Caudate nucleus (tissue), 63 donors: ENCODE measurements at places on chromosomes 3 and 15.

DNA sequence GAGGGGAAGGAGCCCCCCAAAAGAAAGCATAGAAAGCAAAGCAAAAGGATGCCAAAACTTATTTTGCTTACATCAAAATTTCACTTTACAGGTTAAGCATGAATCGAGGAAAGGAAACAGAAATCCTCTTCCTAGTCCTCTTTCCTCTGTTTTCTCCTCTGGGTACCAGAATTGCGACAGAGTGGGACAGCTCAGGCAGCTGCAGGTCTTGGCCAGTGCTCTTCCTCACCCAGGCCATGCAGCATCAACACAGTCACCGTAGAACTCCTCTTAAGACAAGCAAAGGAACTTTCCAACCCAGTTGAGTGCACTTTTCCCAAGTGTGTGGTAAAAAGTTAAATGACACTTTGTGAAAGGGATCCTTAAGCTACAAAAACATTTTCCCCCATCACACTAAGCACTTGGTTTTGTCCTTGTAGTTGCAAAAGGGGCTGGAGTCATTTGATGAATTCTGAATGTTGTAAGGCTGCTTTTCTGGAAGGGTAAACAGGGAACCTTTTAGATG is 45.9 kb upstream of the MEX3B start:
- DNase-seq: no peak

- no peak for DNase-seq
Measured at GRCh38 chr3:56366641-56367162, 101.6 kb downstream of the ERC2 start.

GRCh38 chr15:67907184-67907723 is 67.4 kb upstream of the RNU6-1 start:
- no peak for DNase-seq

DNA sequence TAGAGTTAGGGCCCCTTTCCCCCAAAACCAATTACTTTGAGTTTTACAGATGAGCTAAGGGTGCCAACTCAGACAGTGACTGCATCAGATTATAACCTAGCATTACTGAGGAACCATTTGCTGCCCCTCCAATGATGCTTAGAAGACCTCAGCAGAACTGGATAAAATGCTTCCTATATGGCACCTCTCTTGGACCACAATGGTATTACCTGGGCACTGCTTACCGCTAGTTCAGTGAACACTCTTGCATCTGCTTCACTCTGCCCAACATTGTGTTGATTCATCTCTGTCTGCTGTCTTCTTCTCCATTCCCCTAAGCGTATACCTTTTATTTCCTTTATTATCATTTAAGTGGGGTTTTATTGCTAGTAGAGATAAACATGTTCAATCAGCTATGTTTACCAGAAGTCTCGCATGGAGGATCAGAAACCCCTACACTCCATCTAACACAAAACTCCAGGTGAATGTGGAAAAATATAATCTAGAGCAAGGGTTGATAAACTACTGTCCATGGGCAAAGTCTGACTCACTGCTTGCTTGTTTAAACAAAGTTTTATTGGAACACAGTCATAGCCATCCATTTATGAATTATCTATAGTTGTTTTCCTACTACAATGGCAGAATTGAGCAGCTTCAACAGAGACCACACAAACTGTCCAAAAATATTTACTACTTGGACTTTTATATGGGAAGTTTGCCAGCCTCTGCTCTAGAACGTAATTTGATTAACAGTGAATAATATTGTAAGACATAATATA is 100.2 kb upstream of the PTX3 start:
- no peak for DNase-seq

- DNase-seq: no peak
Measured at GRCh38 chr3:195129644-195130492, 141.1 kb downstream of the XXYLT1 start.

DNA sequence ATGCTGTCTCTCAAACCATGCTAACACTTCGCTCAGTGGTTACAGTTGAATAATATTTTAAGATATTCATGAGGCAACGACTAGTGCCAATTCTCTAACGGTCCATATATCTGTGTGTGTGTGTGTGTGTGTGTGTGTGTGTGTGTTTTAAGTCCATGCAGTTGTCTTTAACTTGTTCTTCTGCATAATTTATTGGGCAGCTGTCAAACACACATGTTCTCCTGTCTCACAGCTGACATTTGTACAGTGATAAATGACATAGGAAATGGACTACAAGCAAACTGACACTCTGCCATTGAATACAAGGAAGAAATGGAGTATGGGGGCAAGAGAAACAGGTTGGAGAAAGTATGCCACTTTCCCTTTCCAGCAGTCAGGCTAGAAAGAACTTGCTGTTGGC is 172.0 kb downstream of the PDZRN3 start:
- DNase-seq: no peak

DNA sequence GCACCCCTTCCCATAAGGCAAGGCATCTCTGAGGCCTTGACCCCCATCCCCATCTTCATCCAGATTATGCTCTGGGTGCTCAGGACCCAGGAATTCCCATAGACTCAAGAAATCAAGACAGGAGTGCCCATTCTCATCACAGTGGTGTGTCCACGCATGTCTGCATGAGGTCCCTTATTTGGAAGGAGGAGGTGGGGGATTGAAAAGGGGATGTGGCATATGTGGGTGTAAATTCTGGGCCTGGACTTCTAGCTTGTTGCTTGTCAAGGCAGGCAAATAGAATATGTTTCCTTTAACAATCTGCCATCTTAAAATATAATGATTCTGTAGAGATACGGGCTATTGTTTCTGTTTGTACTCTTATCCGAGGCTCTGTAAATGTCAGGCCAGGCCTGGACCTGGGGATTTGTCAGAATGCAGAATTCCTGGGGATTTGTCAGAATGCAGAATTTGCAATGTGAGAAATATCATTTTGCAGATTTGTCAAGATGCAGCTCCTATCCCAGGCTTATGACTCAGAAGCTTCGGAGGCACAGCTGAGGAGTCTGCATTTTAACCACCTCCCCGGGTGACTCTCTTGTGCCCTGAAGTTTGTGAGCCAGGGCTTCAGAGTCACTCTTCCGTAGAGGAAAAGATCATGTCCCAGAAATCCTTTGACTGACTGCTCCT is 157.8 kb downstream of the SV2B start:
- no peak for DNase-seq

- no peak for DNase-seq
Measured at GRCh38 chr3:8888301-8888915, 74.9 kb downstream of the RAD18 start.

GRCh38 chr3:59277816-59278215 is 228.0 kb upstream of the CFAP20DC start:
- no peak for DNase-seq

GRCh38 chr3:126052196-126053058 is 31.5 kb downstream of the SLC41A3 start:
- no peak for DNase-seq

GRCh38 chr15:28098360-28098765 is 752 bp downstream of the OCA2 start:
- no peak for DNase-seq

- no peak for DNase-seq
Measured at GRCh38 chr3:23330568-23330967, 127.4 kb downstream of the UBE2E2 start.

- no peak for DNase-seq
Measured at GRCh38 chr15:60635507-60636352, 156.8 kb upstream of the ICE2 start.

DNA sequence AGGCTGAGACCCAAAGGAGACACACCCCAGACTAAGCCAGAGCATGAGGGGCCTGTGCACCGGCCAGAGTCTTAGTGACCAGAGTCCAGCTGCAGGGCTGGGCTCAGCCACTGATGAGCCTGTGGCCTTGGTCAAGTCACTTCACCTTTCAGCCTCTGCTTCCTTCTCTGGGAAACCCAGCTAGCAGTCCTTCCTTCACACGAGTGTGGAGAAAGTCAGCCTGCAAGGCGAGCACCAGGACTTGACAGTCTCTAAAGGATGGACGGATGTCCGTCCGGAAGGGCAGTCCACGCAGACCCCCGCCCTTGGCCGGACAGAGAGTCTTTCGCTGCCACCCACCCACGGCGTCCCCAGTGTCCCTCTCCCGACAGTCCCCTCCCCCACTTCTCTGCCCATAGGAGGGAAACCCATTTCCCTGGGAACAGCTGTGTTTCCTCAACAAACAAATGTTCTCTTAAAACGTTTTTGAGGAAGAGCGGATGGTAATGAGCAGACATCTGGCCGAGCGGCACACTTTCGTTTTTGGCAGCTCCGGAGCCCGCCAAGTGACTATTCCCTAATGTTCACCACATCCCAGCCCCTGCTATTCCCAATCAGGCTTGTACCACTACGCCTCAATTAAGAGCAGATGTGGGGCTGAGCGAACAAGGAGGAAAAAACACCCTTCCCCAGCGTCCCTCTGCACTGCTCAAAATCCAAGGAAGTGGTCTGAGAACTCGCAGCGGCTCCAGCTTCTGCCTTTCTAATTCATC is 129.1 kb upstream of the SMAD3 start:
- no peak for DNase-seq

DNA sequence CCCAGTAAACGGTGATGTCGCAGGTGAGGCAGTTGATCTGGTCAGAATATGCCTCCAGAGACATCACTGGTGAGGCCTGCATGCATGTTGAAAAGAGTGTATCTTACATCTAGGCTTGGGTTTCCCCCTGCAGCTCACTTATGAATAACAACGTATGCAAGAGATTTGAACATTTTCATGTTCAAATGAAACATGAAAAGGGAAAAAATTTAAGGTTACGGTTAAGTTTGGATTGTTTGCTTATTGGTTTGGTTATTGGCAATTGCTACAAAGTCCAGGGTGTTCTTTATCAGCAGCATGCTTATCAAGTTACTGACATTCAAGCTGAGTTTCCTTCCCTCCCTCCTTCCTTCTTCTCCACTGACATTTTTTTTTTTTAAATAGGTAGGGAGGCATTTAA is 123.2 kb downstream of the IGF1R start:
- no peak for DNase-seq

DNA sequence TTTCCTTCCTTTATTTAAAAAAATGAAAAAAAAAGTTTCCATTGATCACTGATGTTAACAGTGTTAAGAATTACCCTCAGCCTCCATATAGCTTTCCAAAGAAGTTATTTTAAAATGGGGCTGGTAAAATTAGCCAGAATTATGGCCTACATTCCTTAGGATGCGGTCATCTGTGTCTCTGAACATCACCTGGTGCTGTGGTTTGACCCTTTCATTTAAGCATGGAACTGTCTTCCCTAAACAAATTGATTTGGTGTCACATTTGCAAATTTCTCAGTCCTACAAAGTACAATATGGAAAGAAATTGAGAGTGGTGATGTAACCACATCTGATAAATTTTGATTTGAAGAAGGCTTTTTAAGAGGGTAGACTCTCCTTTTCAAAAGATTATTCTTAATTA is 40.3 kb upstream of the ZPLD1 start:
- no peak for DNase-seq

DNA sequence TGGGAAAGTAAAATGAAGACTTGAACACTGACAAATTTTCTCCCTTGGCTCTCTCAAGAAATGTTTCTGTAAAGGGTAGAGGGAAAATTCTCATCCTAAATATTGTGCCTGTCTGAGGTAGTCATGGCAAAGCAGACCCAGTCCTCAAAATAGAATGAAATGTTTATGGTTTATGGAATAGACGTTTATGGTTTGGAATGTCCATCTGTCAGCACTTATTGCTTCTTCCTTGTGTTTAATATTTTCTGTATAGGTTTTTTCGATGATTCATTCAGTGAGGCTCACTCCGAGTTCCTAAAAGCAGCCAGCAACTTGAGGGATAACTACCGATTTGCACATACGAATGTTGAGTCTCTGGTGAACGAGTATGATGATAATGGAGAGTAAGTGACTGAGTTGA is 13.9 kb downstream of the ELL3 start:
- no peak for DNase-seq

DNA sequence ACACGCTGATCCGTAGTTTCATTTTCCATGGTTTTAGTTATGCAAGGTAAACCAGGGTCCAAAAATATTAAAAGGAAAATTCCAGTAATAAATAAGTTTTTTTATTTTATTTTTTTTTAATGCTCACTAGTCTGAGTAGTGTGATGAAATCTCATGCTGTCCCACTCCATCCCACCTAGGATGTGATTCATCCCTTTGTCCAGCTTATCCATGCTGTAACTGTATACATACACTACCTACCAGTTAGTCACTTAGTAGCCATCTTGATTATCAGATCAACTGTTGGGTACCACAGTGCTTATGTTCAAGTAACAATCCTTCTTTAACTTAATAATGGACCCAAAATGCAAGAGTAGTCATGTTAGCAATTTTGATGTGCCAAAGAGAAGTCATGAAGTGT is 75.2 kb downstream of the ESYT3 start:
- no peak for DNase-seq

GRCh38 chr3:40128166-40128565 is 181.3 kb upstream of the EIF1B start:
- DNase-seq: no peak

- no peak for DNase-seq
Measured at GRCh38 chr3:99873269-99874102, 55.8 kb downstream of the CMSS1 start.

DNA sequence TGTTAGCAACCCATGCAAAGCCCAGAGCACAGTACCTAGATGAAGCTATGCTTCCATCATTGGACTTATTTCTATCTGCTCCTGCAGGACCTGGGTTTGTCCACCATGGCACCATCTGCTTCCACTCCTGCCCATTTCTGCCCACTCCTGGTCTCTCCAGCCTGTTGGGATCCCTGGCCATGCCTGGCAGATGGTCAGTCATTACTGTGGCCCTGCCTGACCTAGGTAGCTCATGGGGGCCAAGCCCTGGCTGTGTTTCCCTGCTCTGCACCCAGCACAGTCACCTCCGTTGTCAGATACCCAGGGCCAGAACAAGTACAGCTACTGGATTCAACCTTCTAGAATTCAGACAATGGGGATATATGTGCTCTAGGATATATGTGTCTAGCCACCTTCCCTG is 185.8 kb upstream of the TLE3 start:
- DNase-seq: no peak

- DNase-seq: no peak
Measured at GRCh38 chr3:153084431-153084830, 77.6 kb upstream of the RAP2B start.

DNA sequence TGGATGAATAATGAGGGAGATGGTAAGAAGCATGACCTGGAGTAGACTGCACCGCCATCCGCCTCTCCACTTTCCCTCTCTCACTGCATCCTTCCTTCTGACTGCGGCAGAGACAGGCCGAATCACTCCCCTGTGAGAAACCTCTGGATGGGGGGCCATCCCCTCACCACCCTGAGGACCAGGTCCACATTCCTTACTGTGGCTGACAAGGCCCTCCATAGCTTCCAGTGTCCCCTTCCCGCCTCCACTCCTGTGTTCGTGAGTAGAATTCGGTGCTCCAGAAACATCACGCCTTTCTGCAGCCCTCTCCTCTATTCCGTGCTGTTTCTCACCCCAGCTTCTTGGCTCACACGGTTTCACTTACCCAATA is 2.8 kb downstream of the PIGZ start:
- DNase-seq: no peak
